ENCODE measurements at places on chromosomes 7 and 10.

DNA sequence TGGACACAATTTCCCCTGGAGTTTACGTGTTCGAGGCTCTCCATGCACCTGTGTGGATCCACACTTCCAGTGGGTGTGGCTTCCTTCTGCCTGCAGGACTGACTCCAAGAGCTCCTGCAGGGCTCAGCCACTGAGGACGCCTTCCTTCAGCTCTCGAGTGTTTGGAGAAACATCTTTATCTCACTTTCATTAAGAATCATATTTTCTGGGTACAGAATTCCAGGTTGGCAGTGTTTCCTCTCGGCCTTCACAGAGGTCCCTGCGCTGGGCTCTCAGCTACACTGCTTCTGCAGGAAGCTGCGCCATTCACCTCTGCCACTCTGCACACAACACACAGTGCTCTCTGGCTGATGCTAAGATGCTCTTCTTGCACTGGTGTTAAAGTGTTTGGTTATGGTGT lies 69.9 kb upstream of the NKX6-2 start:
- DNase-seq, result no peak

GRCh38 chr10:34667177-34667576 lies 147.9 kb downstream of the PARD3 start:
- no peak for DNase-seq

DNA sequence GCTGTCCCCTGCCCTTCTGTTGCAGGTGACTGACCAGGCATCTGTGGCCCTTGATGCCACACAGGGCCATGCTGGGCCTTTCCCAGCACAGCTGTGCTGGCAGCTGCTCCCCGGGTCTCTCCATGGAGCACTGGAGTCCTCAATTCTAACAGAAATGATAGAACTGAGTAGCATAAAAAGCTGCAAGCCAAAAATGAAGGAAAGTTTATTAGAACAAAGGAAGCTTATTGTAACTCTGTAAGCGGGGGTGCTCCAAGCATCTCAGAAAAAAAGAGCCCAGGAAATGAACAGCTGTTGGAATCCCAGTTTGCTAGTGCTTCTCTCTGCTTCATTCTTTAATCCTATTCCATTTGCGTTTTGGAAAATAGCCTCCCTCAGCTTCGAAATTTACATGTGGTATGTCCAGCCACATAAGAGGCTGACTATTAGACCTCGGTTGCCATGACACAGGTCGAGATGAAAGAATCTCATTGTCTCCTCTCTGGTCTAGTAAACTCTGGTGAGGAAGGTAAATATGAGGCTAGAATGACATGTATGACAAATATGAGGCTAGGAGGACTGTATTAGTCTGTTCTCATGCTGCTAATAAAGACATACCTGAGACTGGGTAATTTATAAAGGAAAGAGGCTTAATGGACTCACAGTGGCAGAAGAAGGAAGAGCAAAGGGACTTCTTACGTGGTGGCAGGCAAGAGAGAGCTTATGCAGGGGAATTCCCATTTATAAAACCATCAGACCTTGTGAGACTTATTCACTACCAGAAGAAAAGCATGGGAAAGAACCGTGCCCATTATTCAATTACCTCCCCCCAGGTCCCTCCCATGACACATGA lies 23.7 kb downstream of the EPDR1 start:
- DNase-seq, result no peak

- DNase-seq, result no peak
Measured at GRCh38 chr7:158494643-158495042, 93.0 kb downstream of the PTPRN2 start.

DNA sequence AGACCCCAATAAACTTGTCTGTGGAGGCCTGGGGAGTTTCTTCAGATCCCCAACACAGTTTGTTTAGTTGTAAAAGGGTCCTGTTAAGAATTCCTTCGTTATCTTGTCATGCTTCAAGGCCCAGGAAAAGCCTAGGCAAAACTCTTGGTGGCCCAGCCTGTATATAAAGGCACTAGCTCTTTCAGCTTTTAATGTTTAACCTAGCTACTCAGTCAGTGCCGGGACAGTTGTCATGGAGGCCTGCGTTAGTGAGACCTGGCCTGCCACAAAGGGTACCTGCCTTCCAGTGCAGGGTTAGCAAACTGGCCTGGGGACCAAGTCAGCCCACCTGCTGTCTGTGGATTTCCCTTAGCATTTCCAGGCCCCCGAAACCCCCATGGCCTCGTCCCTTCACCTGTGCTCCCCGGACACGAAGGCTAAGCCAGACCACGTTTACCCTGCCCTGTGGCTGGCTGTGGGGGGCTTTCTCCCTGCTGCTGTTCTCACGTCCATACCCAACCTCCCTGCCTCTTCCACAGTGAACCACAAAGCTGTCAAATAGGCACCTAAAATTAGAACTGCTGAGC lies 96.9 kb upstream of the PPP2R2D start:
- no peak for DNase-seq

DNA sequence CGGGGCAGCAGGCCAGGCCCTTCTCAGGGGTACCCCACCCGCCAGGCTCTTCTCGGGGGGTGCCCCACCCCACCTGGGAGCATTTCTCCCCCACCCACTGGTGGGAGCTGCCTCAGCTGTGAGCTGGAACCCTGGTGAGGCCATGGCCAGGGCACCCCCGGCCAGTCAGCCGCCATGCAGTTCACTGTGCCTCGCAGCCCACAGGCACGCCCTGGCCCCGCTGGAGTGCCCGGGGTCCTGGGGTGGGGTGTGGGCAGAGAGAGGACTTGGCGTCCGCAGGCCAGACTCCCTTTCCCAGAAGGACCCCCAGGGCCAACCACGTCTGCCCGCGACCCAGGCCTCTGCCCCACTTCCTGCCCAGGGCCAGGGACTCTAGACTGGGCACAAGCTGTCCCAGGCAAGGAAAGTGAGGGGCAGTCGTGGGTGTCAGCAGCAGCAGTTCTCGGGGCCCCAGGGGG lies 13.1 kb downstream of the DPYSL4 start:
- no peak for DNase-seq

DNA sequence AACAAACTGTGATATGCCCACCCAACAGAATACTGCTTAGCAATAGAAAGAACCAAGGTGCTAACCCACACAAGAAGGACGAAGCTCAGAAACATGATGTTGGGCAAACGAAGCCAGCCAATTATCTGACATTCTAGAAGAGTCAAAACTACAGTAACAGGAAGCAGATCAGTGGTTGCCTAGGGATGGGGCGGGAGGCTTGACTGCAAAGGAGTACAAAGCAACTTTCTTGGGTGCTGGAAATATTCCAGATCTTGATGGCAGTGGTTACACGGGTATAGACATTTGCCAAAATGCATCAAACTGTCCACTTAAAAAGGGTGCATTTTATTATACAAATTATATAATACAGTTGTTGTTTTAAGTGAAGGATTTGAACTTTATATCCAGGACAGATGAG lies 41.1 kb upstream of the RET start:
- DNase-seq, result no peak

All from activated T-helper 1 cell treated with anti-CD3 and anti-CD28 coated beads, Interleukin-2, amount 50 U/mL, for 16 hours (primary cell).